Gastroesophageal sphincter (tissue), 4 donors: ENCODE measurements at places on chromosomes 5 and 9. TPM values are rescaled to one million over a fixed set of nuclear protein-coding genes. Genes with fewer than 3 reads are reported as not detected.

Gene PRR16
- 2.7 TPM for total RNA-seq

DNA sequence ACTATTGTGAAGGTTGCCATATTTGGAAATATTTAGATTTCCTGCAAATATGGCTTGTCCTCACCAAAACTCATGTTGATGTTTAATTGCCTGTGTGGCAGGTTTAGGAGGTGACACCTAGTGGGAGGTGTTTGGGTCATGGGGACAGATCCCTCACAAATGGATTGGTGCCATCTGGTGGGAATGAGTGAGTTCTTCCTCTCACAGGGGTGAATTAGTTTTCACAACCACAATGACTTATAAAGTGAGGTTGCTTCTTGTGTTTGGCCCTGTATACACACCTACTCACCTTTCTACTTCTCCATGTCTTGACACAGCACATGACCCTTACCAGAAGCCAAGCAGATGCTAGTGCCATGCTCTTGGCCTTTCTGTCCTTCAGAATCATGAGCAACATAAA, 41.1 kb downstream of the ISOC1 start:
- ATAC-seq: no peak

- no peak for ATAC-seq
Measured at GRCh38 chr5:58085800-58086199, 374.1 kb downstream of the PLK2 start.

DNA sequence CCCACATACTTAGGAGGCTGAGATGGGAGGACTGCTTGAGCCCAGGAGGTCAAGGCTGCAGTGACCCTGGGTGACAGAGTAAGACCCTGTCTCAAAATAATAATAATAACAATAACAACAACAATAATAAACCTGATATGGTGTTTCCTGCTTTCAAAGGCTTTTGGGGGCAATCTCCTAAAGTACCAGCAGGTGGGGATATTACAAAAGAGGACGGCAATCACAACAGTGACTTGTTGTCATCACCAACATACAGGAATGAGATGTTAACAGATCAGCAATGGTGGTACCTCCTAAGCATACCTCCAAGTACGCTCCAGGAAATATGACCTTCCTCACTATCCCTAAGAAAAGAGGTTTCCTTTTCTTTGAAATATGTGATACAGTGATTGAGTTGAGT, 91.1 kb upstream of the RNF180 start:
- no peak for ATAC-seq
